ENCODE measurements at places on chromosomes 5 and 9.

DNA sequence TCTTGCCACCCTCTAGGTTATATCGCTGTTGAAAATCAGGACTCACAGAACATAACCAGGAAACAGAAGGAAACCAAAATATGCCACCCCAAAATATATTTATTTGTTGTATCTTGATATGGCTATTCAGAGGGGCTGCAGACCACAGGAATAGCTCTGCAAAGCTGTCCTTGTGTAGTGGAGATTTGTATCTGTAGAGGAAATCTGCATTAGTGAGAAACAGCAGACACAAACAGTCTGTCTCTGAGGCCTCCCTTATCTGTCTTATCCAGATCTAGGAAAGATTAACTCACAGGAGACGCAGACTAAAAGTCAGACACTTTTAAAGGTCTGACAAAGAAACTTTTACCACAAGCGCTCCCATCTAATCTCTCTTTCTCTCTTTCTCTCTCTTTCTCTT lies 54.1 kb upstream of the CEMIP2 start:
- DNase-seq = no peak

GRCh38 chr9:124420991-124421543 lies 5.8 kb upstream of the PSMB7 start:
- no peak for DNase-seq

DNA sequence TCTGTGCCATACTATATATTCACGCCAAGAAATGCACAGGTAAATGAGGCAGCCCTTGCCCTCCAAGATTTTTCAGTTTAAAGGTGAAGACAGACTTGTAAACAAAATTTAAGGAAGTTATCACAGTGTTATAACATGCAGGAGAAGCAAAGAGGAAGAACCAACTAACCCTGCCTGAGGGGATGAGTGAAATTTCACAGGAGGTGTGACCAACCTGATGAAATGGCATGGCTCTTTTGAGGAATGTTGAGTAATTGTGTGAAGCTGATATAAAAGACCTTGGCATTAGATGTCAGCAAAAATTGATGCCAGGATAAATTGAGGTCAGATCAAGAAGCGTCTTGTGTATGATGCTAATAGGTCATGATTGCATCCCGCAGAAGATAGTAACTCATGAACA lies 86.5 kb downstream of the HCN1 start:
- no peak for DNase-seq

DNA sequence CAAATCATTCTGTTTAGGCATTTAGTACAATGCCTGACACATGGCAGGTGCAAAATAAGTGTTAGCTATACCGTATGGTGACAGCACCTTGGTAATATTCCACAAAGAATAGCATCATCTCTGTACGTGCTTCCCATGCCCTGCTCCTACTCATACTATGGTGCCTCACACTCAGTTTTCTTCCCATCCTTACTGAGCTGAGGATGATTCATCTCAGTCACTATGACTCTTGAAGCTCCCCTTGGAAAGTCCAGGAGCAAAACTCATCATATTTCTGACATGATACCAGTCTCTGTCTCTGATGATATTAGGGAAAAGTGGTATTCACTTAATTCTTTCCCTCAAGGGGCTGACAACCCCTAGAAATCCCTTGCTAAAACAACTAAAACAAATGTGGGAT lies 423.3 kb downstream of the EFNA5 start:
- DNase-seq = no peak

All from sciatic nerve (tissue), 2 donors.